T-helper 1 cell (primary cell): ENCODE measurements at places on chromosomes 5 and 9.

- DNase-seq, result no peak
Measured at GRCh38 chr5:66810848-66811261, 214.7 kb downstream of the MAST4 start.

GRCh38 chr5:142819825-142820224, 49.6 kb downstream of the ARHGAP26 start:
- DNase-seq, result no peak

DNA sequence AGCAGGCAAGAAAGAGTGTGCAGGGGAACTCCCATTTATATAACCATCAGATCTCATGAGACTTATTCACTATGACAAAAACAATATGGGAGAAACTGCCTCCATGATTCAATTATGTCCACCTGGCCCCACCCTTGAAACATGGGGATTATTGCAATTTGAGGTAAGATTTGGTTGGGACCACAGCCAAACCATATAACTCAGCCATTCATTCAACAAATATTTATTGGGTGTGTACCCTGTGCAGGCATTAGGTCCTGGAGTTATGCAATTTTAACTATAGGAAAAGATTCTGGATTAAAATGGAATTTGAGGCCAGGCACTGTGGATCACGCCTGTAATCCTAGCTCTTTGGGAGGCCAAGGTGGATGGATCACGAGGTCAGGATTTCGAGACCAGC, 124.2 kb upstream of the GAS1 start:
- no peak for DNase-seq

- DNase-seq, result no peak
Measured at GRCh38 chr9:133763272-133764183, 25.4 kb upstream of the SARDH start.

DNA sequence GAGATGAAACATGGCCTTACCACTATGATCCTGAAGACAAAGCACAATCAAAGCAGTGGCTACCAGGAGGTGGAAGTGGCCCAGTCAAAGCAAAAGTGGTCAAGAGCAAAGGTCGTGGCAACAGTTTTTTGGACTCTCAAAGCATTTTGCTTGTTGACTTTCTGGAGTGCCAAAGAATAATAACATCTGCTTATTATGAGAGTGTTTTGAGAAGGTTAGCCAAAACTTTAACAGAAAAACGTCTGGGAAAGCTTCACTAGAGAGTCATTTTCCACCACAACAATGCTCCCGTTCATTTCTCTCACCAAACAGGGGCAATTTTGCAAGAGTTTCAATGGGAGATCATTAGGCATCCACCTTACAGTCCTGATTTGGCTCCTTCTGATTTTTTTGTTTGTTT, 33.6 kb upstream of the MAMDC2 start:
- DNase-seq, result no peak

GRCh38 chr9:463455-464171, 248.9 kb downstream of the DOCK8 start:
- no peak for DNase-seq

- DNase-seq, result no peak
Measured at GRCh38 chr5:107477492-107477891, 193.2 kb downstream of the EFNA5 start.

DNA sequence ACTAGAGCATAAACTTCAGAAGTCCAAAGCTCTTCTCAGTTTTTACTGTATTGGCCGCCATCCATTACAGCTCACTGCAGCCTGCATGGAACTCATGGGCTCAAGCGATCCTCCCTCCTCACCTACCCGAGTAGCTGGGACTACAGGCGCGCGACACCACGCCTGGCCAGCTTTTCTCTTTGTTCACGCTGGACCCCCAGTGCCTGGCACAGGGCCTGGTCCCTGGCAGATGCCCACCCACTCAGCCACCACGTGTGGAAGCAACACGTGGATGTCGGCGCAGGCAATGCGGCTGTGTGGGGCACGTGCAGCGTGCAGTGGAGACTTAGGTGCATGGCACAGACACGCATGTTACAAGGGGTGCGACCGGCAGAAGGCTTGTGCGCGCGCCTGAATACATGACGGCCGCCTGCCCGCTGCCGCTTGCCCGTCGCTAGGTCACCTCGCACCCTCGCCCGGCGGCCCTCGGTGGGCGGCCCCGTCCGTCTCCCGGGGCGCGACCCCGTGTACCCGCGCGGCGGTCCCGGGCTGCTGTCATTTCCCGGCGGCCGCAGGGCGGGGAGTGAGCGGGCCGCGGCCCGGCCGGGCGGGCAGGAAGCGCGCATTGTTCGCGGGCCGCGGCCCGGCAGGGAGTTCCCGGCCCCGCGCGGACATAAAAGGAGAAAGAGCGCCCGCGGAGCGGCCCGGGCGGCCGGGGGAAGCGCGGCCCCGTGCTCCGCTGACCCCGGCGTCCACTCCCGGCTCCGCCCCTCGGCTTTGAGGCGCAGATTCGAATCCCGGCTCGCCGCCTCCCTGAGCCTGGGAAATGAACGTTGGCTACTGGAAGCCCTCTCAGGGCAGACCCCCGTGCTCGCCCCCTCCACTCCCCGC, 24.1 kb upstream of the PTGS1 start:
- DNase-seq, result no peak

GRCh38 chr9:84761137-84761808, 91.7 kb downstream of the NTRK2 start:
- no peak for DNase-seq

- no peak for DNase-seq
Measured at GRCh38 chr5:321230-321725, at the start of gene AHRR. TSS of gene AHRR (plus strand) at chr5:321714. CDS start at chr5:343903, 22,189 bp downstream.

DNA sequence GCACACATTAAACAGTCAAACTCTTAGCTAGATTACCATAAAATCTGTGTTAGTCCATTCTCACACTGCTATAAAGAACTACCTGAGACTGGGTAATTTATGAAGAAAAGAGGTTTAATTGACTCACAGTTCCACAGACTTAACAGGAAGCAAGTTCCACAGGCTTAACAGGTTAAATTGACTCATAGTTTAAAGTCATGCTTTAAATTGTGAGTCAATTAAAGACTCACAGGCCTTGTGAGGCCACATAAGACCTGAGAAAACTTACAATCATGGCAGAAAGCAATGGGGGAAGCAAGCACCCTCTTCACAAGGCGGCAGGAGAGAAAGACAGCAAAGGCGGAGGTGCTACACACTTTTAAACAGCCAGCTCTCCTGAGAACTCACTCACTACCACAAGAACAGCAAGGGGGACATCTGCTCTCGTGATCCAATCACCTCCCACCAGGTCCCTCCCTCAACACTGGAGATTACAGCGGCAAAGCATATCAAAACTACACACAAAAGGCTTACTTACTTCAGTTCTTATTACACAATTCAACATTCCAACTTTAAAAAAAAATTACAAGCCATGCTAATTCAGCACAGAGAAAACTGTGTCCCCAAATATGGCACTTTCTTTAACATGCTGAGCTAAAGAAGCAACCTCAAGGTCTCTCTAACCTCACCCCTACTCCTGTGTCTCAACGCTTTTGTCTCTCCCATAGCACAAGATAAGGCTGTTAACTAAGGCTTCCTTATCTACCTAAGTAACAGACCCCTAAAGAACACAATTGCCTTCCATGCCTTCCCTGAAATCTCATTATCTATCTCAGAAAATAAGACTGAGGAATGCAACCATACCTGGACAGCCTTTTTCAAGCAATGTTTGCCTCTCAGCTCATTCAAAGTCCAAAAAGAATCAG, 805.1 kb downstream of the NR2F1-AS1 start:
- no peak for DNase-seq

DNA sequence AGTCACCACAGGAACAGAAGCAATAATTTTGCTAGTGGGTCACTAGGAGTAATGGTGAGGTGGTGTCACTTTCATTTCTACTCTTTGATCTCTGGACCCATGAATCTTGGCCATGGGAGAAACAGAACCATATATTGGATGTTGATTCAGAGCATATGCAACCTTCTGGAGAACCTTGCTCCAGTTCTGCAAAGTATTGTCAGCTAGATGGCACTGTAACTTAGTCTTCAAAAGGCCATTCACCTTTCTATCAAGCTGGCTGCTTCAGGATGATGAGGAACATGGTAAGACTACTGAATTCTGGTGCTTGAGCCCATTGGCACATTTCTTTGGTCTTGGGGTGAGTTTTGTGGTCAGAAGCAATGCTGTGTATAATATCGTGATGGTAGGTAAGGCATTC, 129.1 kb upstream of the FBN2 start:
- DNase-seq, result no peak

DNA sequence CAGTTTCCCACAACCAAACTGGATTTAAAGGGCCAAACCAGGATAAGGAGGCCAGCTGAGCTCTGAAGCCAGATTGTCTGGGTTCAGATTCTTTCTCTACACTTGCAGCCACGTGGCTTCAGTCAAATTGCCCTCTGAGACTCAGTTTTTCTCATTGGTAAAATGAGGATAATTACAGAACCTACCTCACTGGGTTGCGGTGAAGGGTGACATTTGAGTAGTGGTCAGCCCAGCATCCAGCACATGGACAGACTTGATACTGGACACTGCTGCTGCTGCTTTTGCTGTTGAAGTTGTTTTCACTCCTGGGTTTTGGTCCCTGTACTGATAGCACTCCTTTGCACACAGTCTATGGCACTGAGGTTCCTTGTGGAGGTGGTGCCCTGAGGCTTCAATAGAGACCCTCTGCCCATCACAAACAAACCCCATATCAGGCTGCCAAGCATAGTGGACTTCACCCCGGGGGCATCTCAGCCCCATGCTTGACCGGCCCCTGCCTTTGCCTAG, 25.7 kb upstream of the CDKN2AIPNL start:
- no peak for DNase-seq

- DNase-seq, result no peak
Measured at GRCh38 chr9:130664251-130665028, at the start of gene PRDM12. TSS of gene PRDM12 (plus strand) at chr9:130664594. CDS start at chr9:130664654, 60 bp downstream.

- no peak for DNase-seq
Measured at GRCh38 chr5:142032150-142032549, 19.3 kb upstream of the GNPDA1 start.

DNA sequence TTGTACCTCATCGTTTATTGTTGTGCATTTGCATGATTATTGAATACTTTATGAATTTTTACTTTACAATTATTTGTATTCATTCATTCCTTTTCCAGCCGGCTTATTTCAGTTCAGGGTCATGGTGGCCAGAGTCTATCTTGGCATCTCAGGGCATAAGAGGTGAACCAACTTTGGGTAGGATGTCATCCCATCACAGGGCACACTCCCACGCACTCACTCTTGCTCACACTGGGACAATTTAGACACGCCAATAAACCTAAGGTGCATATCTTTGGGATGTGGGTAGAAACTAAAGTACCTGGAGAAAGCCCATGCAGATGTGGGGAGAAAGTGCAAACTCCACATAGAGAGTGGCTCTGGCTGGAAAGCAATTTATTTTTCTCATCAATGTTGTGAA, 158.1 kb upstream of the MAST4 start:
- no peak for DNase-seq

- no peak for DNase-seq
Measured at GRCh38 chr9:13970018-13970417, 343.9 kb downstream of the NFIB start.

DNA sequence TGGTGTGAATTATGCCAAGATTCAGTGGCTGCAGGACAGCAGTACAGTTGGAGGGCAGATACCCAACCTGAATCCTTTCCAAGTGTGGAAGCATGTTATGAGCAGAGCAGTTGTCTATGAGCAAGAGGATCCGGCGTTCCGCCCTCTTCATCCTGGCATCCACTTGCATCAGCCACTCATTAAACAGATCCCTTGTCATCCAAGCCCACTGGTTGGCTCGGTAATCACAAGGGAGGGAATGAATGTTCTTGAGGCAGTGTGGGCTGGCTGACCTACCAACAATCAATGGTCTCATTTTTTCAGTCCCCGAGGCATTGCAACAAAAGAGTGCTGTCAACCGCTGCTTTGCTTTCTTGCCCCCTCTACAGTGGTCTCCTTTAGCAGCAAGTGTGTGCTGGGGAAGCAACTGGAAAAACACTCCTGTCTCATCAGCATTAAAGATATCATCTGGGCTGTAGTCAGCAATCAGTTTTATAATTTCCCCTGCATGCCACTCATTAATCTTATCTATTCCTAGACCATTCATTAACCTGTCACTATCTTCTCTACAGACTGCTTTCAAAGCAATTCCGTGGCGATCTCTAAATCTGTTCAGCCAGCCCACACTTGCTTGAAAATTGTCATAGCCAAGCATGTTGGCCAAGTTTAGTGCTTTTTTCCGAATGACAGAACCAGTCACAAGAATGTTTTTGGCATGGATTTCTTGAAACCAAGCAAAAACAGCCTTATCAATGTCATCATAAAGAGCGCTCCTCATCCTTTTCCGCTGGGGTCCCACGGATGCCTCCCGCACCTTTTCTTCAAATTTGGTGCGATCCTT, 4.9 kb downstream of the TIGD6 start:
- no peak for DNase-seq

DNA sequence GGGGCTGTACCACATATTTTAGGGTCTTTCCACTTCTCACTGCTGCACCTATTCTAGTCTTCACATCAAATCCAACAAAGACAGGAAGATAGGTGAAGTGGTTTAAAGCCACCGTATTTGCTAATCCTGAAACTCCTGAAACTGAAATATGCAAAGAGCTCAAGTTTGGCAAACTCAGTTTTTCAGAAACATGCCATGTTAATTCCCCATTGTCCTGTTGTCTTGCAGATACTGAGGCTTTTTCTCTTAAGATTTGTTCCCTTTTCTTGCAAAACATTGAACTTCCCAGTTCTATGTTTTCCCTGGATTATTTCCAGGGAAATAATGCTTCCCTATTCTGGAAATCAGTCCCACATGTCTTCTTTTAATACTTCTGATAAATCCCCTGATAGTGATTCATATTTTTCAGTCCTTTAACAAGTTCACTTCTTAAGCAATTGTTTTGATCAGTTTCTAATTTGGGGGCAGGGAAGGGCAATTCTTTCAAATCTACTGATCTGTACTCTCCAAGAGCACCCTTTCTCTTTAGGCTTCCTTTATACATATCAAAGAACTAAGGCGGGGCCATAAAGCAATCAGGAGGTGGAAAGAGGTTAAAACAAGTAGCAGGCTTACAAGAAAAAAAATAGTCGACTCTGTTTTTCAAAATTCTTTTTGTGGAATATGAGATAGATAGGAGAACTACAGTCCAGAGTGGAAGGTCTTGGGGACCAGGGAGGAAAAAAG, 648.5 kb downstream of the BNC2 start:
- no peak for DNase-seq

DNA sequence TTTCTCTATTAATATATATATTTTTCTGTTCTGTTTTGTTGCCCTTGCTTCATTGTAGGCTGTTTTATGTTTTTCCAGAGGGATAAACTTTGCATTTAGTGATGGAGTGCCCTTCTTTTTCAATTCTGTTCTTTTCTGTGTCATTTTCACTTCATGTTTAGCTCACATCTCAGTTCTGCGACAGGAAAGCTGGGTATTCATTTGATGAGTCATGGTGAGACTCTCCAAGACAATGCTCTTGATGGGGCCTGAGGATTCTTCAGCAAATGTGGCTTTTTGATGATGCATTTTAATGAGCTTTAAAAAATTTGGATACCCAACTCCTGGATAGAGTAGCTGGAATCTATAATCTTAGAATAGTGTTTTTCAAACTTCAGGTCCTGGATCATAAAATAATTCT, 56.5 kb upstream of the SPATA31D4 start:
- DNase-seq, result no peak
